MCF 10A (cell line): ENCODE measurements at places on chromosomes 3 and 15. TPM values are rescaled to one million over a fixed set of nuclear protein-coding genes. Genes with fewer than 3 reads are reported as not detected.

GRCh38 chr3:108060331-108060730, 30.5 kb downstream of the CD47 start:
- no peak for DNase-seq

- DNase-seq: no peak
Observed at GRCh38 chr3:160540551-160540950, 24.8 kb downstream of the KPNA4 start.

DNA sequence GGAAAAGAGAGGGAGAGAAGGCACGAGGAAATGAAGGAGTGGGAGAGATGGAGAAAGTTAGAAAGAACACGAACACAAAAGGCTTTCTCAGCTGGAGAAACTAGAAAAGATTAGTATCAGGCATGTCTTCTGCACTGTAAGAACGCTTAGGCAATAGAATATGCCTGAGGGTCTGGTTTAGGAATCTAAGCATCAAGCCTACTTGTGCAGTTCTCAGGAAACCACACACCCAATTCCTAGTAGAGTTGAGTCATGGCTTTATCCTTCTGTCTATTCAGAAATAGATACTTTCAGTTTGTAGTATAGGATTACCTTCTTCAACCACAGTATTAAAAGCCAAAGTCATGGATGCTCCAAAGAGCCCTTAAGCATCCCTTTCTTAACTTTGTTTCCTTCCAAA, 969.4 kb downstream of the NTRK3 start:
- peak; percentile 84 for DNase-seq

DNA sequence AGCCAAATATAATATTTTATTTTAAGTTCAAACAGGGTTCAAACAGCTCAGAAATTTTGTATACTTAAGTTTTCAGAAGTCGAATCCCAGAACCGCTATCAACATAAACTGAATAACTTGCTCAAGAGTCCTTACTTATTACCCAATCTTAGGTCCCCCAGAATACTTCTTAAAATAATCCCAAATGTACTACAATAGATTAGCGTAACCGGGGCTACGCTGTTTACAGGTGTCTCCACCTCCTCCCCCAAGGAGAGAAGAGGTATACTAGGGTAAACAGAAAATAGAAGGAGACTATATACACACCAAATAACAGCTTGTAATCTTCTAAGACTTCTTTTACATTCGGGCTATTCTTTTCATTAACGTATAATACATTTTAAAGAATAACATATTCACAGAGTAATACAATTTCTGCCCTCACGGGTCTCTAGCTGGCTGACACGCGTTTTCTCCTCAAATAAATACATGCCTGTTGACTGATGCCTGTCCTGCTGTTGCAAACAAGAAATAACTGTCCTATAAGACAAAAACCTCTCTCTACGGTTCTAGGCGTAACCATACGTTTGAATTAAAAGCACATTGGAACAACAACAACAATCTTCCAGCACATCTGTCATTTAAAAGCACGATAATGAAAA, 1.3 kb downstream of the DENND4A start:
- DNase-seq: peak; percentile 34

DNA sequence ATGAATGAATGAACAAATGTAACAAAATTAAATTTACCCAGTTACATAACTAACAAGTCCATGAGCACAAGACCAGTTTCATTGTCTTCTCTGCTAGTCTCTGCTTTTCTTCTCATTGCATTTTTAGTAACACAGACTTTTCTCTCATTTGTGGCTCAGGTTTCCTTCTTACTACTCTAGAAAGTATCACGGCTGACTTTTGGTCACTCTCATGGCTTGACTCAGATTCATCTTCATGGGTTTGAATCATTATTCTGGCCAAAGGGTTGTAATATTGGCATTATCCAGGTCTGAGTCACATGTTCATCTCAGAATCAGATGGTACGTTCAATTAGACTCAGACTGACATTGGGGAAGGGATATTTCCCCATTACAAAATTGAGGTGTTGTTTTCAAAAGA, 121.5 kb upstream of the SATB1 start:
- DNase-seq: no peak

- DNase-seq: no peak
Observed at GRCh38 chr15:27601239-27601960, 497.7 kb downstream of the OCA2 start.

GRCh38 chr3:52773361-52774065, 2.8 kb upstream of the NEK4 start:
- DNase-seq: no peak

GRCh38 chr3:122077293-122078234, 22.4 kb downstream of the CD86 start:
- no peak for DNase-seq

GRCh38 chr15:79661411-79661810, 229.3 kb downstream of the MINAR1 start:
- no peak for DNase-seq

DNA sequence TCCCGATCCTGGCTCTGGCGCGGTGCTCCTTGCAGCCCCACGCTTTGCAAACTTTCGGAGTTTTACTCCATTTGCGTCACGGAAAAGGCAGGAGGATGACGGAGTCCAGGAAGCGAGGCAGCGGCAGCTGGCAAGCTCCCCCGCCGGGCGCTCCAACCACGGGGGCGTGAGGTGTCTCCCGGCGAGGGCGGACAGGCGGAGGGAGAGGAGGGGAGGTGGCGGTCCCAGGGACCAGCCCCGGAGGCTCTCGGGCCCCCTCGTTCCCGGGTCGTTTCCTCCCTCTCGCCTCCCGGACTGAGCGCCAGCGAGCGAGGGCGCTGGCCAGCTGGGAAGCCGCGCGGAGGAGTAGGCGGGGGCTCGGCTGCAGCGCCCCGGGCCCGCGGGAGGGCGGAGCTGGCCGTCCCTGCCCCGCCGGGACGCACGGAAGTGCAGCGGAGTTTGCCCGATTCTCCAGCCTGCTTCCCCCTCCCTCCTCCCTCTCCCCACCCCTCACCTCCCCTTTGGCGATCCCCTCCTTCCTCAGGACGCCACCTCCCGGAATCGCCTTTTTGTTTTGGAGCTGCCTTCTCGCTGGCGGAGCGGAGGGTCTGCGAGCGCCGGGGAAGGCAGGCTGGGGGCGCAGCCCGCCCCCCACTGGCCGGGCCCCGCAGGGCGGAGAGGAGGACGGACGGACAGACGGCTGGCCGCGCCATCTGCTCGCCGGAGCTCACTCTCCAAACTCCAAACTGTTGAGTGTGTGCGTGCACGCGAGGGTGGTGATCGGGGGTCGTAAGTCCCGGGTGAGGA, at the start of gene SNX33:
TSS of gene SNX33 (plus strand) at position 543 of the 786 bp plus-strand sequence. CDS start 1,191 bp downstream, outside the sequence.
- peak; percentile 77 for DNase-seq

- DNase-seq: no peak
Observed at GRCh38 chr3:12060139-12060845, 56.1 kb downstream of the SYN2 start.

DNA sequence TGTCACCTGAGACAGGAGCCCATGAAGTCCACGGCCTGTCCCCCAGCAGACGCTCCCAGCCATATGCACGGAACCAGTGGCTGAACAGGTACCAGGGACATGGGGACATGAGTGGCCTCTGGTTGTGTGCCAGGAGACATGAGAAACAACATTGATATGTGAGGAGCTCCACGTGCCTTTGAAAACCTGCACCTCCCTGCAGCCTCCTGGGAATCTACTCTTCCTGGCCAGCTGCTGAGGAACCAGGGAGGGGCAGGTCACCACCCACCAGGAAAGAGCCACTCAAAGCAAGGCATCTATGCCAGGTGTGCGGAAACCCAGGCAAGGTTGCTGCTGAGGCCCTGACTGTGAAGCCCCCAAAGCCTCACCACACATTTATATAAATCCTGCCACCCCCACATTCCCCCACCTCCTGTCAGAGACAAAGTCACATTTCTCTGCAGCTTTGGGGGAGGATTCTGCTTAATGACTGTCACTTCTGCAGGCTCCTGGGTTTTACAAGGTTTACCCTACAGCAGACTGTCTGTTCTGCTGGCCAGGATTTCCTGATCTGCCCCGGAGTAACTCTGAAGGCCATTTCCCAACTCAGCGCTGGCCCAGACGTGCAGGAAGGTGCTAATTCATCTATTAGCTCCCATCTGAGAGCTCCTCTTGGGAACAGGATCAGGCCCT, 110.8 kb downstream of the ADCY5 start:
- no peak for DNase-seq

- DNase-seq: no peak
Observed at GRCh38 chr3:12948891-12949711, 107.7 kb upstream of the RPL32 start.

DNA sequence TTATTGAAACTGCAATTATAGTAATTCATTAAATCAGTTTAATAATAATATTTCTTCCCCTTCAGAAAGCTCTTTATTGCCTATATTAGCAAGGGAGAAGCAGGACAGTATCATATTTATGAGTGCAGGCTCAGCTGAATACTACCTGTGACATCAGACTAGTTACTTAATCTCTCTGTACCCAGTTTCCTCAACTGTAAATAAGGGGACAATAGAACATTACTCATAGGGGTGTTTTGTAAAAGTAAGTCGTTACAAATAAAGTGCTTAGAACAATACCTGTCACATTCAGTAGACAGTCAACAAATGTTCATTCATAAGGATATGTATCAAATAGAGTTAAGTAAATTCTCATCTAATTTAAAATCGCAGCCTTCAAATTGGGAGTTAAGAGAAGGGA, 12.1 kb upstream of the VPS39 start:
- DNase-seq: no peak

GRCh38 chr3:143826296-143826695, 22.0 kb downstream of the SLC9A9 start:
- DNase-seq: no peak

- no peak for DNase-seq
Observed at GRCh38 chr3:138907539-138907938, 39.4 kb downstream of the FOXL2 start.

GRCh38 chr3:73614419-73614818, 10.3 kb downstream of the PDZRN3 start:
- peak; percentile 63 for DNase-seq

DNA sequence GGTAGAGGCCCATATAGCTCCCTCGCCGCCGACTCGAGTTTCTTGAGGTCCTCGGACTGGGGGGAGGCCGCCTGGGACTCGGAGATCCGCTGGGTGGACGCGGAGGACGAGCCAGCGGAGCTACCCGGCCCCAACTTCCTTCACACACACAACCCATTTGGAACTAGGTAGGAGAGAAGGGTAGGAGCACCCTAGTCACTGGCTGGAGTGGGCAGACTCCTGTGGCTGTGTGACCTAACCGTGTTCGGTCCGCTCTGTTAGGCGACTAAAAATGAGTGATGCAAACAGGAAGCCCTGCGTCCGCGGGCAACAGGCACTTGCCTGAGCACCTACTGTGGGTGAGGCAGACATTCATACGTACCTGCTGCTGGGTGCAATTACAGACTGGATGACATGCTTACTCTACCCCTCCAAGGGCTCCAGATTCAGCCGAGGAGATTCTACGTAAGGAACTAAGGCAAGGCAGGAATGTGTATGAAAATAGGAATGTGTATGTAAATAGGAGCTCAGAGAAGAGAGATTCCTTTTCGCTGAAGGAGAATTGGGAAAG, 4.6 kb upstream of the SIN3A start:
- DNase-seq: no peak

- peak; percentile 8 for DNase-seq
Observed at GRCh38 chr15:80925597-80926059, 64.0 kb downstream of the MESD start.

DNA sequence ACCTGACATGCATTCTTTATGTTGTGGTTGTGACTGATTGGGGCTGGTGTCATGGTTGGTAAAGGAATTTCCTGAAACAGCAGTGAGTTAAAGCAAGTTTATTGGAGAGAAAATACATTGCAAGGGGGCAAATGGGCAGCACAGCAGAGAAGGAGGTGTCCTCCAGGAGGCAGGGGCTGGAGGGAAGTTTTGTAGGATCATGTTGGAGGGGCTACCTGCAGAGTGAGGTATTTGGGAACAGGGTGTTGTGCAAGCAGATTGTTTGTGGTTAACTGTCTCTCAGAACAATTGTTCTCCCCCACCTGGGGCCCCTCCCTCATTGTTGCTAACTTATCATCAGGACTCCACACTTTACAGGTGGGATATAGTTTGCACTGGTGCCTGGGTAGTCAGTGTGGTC, 196.0 kb downstream of the NSUN3 start:
- DNase-seq: no peak

DNA sequence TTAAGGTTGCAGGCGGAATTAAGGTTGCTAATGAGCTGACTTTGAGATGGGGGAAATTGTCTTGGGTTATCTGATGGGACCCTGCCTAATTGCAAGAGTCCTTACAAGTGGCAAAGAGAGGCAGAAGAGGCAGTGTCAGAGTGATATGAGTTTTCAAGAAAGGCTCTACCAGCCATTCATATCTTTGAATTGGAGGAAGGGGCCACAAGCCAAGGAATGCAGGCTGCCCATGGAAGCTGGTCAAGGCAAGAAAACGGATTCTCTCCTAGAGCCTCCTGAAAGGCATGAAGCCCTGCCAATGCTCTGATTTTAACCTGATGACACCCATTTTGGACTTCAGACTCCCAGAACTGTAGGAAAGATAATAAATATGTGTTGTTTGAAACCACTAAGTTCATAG, 20.6 kb upstream of the SMAD6 start:
- DNase-seq: no peak

DNA sequence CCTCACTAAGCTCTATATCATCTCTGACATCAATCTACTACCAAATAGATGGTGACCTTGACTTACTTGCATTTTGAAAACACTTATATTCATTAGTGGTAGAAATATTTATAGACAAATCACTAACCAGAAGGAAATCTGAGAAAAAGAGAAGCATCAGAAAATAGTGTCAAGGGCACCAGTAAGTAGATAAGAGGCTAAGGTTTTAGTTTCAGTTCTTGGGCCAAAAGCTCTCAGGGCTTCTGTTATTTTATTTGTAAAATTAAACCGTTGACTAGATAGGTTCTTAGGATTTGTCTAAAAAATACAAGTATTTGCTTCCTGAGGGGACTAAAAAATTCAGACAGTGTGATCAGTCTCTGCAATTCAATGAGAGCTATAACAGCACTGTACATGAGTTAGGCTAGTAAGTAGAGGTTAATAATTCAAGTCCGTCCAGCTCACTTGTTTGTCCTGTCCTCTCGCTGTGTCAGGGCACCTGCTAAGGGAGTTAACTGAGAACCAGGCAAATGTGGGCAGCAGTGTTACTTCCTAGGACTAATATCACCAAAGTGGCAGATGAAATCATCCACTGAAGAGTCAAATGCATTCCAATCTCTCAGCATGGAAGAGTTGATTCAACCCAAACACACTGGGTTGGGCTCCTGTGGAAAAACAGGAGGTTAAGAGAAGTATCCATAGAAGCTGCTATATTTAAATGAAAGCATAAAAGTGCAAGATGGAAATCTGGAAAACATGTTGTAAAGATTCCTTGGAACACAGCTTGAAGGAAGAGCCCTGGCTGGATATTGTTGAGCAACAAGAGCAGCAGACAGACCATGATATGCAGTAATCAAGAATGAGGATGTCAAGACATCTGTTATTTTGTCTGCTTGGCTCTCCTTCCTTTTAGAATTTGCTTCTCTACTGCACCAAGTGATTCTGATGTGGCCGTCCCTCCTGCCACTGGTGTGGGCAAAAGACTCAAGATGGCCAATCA, 134.9 kb upstream of the ZBTB20 start:
- DNase-seq: no peak

The MOBP gene
- 0.21 TPM in 1 of 2 replicates, not detected in the other for total RNA-seq

The RAB27A gene
- total RNA-seq: 36.0 and 43.6 TPM in 2 replicates

The TARS3 gene
- total RNA-seq: 5.0 and 7.2 TPM in 2 replicates

The CTDSPL2 gene
- total RNA-seq: 36.3 and 38.2 TPM in 2 replicates

The SCN5A gene
- total RNA-seq: not detected in 2 replicates

The TSC22D2 gene
- total RNA-seq: 31.2 and 36.2 TPM in 2 replicates

The ZNF502 gene
- total RNA-seq: 2.4 and 2.8 TPM in 2 replicates

The CPN2 gene
- not detected in 2 replicates for total RNA-seq
